Fibroblast of upper back skin (primary cell): ENCODE measurements at places on chromosomes 3 and 15.
A peak's percentile ranks its signal among the peaks of the same experiment; 100 is the strongest.

GRCh38 chr3:121834157-121834670 lies 646 bp downstream of the IQCB1 start:
- peak; percentile 0 for DNase-seq

DNA sequence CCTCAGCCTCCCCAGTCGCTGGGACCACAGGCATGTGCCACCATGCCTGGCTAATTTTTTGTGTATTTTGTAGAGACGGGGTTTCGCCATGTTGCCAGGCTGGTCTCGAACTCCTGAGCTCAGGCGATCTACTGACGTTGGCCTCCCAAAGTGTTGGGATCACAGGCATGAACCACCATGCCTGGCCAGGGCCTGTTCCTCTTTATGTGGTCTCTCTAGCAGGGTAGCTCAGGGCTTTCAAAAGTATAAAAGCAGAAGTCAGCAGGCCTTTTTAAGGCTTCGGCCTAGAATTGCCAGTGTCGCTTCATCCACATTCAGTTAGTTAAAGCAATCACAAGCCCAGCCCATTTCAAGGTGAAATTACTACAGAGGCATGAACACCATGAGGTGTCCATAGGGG lies 7.6 kb downstream of the VHL start:
- no peak for DNase-seq

DNA sequence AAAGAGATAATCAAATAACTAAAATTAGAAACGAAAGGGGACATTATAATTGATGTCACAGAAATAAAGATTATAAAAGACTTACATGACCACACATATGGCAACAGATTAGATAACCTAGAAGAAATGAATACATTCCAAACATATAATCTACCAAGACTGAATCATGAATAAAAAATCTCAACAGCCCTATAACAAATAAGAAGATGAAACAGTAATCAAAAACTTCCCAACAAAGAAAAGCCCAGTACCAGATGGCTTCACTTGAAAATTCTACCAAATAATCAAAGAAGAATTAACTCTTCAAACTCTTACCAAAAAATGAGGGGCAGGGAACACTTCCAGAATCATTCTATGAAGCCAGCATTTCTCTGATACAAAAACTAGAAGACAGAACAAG lies 11.8 kb downstream of the TOP2B start:
- peak; percentile 6 for DNase-seq

GRCh38 chr15:101646672-101647071 lies 5.5 kb downstream of the TM2D3 start:
- no peak for DNase-seq

DNA sequence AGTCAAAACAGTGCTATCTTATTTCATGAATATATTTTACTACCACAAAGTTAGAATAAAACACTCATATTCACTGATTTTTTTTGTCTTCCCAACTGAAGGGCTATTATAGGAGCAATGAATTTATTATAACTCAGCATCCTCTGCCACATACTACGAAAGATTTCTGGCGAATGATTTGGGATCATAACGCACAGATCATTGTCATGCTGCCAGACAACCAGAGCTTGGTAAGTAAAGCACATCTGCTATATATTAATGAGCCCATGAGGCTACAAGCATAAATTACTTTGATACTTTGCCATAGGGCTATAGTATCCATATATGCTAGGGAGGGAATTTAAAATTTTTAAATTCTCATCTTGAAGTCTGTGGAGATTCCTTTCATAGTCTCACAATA lies 95.9 kb downstream of the FEZF2 start:
- DNase-seq: peak; percentile 81

- peak; percentile 17 for DNase-seq
Measured at GRCh38 chr15:56484287-56484686, 19.4 kb upstream of the MNS1 start.

- DNase-seq: no peak
Measured at GRCh38 chr15:58490888-58491473, 59.2 kb downstream of the LIPC start.

GRCh38 chr3:144272680-144273079 lies 301.1 kb downstream of the DIPK2A start:
- DNase-seq: peak; percentile 1

DNA sequence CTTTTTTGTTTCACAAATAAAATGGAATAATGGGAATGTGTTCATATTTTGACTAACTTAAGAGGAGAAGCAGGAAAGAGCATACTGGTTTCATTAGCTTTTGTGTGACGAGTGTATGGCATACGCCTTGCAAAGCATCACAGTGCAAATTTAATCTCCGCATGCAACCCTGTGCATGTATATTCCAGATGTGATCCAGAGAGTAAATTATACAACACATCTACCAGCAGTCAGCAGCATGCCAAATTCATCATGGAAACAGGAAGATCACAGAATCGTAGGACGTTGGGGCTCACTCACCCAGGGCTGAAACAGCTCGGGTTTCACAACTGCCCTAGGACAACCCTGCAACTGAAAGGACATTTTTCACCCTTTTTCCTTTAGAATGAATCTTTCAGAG lies 53.4 kb downstream of the ADAMTS9 start:
- no peak for DNase-seq

DNA sequence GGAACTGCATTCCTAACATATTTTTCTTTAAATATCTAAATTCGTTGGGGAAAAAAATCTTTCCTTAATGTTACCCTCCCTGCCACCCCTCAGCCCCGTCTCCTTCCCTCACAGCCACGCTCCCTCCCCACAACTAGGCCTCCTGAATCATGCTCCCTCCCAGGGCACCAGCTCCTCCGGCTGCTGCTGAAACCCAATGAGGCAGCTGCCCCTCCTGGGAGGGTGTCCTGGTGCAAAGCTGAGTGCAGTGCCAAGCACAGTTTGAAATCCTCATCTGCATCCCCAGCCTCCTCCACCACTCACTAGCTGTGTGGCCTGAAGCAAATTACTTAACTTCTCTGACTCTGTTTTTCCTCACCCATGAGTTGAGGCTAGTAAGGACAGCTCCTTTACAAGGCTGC lies 2.7 kb upstream of the NR2E3 start:
- DNase-seq: peak; percentile 36

DNA sequence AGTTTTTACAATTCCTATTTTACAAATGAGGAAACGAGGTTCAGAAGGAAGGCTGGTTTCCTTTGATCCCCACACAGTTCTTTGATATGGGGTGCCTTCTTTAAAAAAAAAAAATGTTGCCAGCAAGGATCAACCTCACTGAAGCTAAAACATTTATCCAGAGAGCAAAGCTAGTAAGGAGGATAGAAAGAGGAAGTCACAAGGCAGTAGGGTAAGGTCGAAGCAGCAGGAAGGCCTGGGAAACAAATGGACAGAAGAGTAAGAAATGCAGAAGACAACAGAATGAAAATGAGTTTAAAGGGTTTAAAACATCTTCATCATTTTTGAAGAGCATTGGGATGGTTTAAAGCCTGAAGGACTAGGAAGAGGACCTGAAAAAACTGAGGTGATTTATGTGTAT lies 30.6 kb upstream of the CP start:
- no peak for DNase-seq

DNA sequence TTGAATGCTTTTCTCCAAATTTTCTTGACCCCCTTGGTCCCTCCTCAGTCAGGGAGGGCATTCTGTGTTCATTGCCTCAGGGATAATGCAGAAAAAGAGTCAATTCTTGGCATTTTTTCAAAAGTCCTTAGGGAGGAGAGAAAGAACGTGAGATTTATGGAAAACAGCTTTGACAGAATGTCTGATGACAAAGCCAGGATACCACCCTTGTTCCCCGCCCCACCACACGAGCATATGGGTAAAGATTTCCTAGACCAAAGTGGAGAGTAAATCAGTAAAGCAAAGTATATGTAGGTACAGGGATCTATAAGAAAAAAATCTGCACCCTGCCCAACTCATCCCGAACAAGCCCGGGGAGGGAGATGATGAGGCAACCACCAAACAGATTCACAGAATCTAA lies 11.2 kb downstream of the SRGAP3 start:
- no peak for DNase-seq

DNA sequence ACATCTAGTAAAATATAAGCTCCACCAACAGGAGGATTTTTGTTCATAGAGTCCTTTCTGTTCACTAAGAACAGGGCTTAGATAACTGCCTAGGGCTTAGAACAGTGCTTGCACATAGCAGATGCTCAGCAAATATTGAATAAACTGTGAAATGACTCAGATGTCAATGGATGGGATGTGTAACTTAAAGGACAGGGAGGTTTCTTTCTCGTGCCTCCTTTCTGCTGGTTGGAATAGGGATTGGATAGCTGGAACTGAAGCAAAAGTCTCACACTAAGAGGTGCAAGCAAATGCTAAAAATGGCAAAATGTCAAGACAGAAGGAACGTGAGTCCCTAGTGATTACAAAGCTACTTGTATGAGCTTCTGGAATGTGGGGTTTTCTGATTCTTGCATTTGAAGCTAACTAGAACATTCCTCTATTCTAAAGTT lies 392.8 kb upstream of the WNT5A start:
- peak; percentile 36 for DNase-seq

DNA sequence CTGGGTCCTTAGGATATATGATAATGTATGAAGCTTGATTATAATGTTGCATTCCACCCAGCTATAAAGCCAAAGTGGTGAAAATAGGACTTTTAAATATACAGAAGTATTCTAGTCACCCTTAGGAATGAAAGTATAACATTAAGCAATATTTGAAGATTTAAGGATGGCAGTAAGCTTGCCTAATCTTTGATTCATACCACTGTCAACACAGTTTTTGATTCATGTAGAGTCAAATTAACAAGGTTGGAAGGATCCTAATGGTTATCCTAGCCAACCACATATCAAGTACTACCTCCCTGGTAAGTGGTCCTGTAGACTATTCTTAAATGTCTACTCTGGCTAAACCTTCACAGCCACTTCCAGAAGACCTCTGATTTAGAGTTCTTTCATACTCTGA lies 18.6 kb downstream of the ARIH1 start:
- DNase-seq: peak; percentile 42

- DNase-seq: no peak
Measured at GRCh38 chr15:81012588-81012987, 11.9 kb downstream of the TLNRD1 start.

DNA sequence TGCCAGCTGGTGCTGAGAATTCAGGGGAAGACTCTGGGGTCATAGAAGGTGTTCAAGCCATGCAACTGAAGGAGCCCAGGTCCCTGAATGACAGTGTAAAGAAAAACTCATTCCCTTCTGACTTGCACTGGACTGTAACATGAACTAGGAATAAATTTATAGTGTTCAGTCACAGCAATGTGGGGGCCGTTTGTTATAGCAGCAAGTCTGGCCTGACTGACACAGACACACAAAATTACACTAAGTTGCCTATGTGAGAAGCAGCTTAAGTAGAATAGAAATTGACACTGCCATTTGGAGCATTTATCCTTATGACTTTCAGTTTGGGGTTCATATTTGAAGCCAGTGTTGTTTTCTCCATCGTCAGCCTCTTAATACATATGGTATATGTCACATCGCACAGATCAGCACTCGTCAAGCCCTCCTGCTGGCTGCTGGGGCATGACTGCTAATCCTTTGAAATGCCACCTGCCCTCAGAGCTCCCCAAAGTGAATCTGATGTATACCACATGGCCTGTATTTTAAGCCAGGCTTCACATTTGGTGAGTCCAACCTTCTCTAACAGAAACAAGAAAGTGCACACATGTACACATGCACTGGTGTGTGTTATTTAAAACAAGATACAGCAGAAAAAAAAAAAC lies 17.1 kb upstream of the HEG1 start:
- DNase-seq: no peak

DNA sequence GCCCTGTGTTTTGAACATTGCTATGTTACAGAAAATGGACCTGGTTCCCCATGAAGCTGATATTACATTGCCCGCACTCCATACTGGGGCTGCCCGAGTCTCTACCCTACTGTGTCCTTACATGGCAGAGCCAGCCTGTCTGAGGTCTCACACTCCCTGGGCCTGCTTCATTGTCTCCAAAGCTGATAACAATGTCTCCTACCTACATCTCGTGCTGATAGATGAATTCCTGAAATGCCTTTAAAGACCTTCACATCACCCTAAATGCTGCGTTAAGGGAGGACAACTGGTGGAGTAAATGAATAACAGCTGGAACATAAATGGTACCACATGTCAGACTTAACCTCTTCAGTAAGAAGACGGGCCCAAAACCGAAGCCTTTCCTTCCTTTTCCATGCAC lies 62.9 kb upstream of the PTX3 start:
- peak; percentile 91 for DNase-seq

GRCh38 chr3:31055757-31056156 lies 161.3 kb upstream of the GADL1 start:
- DNase-seq: no peak

- DNase-seq: peak; percentile 19
Measured at GRCh38 chr3:152554980-152555379, 280.0 kb upstream of the P2RY1 start.

DNA sequence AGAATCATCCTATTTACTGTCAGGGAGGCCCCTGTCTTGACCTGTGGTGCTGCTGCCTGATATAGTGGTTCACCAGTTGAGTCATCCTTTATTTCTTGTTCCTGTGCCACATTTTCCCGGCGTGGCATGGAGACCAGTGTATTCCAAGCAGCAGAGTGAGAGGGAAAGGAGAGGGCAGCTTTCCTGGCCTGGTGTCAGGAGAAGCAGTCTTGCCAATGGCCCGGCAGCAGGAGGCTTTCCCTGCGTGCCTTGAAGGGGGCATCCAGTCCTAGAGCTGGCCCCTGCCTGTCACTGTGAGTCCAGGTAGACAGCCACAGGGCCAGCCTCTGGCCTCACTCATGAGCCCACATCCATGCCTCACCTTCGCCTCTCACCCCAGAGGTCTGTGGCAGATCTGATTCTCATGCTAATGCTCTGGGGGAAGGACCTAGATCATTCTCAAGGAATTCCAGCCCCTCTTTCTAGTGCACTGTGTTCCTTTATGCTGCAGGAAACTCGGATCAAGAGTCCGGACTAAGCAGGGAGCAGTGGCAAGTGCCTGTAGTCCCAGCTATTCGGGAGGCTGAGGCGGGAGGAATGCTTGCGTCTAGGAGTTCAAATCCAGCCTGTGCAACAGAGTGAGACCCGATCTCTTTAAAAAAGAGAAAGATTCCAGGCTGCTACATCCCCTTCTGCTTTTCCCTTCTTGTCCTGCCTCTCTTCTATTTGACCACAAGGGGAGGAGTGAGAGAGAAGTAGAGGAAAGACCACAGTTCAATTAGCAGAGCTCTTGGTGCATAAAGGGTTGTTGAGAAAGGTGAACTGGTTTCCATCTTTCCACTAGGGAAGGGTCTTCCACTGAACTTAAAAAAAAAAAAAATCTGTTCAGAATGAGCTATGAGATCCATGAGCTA lies 66.8 kb upstream of the HACD2 start:
- DNase-seq: no peak

GRCh38 chr3:24320601-24321000 lies 174.0 kb downstream of the THRB start:
- no peak for DNase-seq

DNA sequence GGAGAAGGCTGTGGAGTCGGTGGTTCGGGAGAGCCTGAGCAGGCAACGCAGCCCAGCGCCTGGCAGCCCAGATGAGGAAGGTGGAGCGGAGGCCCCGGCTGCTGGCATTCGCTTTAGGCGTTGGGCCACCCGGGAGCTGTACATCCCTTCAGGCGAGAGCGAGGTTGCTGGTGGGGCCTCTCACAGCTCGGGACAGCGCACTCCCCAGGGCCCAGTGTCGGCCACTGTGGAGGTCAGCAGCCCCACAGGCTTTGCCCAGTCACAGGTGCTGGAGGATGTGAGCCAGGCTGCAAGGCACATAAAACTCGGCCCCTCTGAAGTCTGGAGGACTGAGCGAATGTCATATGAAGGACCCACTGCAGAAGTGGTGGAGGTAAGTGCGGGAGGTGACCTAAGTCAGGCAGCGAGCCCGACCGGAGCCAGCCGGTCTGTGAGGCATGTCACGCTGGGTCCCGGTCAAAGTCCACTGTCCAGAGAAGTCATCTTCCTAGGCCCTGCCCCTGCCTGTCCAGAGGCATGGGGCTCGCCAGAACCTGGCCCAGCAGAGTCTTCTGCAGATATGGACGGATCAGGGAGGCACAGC lies 26.7 kb downstream of the SYNM start:
- DNase-seq: no peak
